ENCODE measurements at places on chromosomes 11 and 22.

GRCh38 chr11:79374727-79375126 lies 66.1 kb downstream of the TENM4 start:
- DNase-seq = no peak

DNA sequence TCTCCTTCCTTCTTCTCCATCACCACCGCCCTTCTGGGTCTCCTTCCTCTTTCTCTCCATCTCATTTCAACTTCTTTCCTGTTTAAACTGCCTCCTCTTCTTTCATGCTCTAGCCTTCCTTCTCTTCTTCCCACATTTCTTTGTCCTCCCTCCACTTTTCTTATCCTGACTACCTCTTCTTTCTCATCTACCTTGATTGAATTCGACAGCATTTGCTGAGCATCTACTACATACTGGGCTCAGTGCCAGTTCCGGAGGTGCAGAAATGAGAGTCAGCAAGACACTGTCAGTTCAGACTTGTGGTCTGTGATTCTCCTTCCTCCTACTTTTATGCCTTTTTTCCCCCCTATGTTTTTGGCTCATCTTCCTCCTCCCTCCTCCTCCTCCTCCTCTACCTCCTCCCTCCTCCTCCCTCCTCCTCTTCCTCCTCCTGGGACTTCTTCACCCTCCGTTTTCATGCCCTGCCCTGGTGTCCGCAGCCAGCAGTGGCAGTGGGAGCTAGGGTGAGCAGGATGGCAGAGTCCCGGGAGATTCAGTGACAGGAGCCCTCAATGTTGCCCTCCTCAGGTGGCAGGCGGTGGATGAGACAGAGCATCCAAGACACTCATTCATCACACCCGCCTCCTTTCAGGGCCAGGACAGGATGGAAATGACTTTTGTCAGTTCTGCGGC lies 146.0 kb upstream of the SEZ6L start:
- no peak for DNase-seq

- no peak for DNase-seq
Measured at GRCh38 chr11:67370351-67371076, 2.9 kb downstream of the CLCF1 start.

- no peak for DNase-seq
Measured at GRCh38 chr11:67389477-67389876, 2.3 kb upstream of the RAD9A start.

DNA sequence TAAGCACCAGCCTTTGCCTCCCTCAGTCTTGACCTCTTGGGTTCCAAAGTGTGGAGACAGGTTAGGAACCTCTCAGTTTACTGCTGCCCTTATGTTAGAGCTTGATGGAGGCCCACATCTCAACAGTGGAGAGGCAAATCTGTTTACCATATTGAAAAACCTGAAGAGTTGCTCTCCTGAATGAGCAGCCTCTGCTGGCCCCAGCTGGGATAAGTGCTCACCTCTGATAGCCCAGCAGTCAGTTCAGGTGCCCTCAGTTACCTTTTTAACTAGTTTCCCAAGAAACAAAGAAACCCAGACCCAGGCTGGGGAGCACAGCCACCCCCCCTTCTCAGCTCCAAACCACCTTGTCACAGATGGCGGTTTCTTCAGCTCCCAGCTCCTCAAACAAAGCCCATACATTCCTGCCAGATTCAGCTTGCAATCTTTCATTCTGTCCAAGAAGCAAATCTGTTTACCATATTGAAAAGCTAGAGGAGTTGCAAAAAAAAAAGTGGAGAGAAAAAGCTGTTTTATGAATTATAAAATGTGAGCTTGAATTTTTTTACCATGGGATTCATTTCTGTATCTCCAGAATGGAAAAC lies 57.2 kb downstream of the PPFIBP2 start:
- DNase-seq = no peak

- DNase-seq = peak; percentile 59
Measured at GRCh38 chr22:46803031-46803880, 40.8 kb downstream of the TBC1D22A start.
